A172 (cell line): ENCODE measurements at places on chromosomes 13 and 19. TPM values are rescaled to one million over a fixed set of nuclear protein-coding genes. Genes with fewer than 3 reads are reported as not detected.
A peak's percentile ranks its signal among the peaks of the same experiment; 100 is the strongest.

The FAM216B gene
- not detected in 2 replicates for total RNA-seq

DNA sequence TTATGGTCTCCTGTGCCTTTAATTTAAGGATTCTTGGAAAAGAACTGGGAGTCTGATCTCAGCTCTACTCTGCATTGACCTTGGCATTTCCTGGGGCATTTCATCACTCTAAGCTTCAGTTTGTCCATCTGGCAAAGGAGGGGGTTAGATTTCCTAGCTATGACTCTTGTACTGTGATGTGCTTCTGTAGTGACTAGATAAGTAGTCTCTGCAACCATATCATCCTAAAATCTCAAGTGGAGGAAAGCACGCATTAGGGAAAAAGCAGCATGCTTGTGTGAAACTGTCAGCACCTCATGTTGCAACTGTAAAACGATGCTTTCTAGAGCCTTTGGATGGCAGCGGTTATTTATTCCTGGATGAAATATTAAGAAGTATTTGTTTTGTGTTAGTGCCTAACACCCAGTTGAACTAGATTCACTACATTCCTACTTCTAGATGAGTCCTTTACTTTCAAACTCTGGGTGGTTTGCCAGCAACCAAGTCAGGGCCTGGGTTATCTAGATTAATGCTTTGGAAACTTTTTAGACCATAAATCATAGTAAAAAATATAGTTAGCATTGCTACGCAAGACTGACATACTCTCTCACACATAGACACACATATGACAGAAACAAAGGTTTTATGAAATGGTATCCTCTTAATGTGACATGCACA lies 6.8 kb downstream of the WDFY2 start:
- peak; percentile 75 for DNase-seq

DNA sequence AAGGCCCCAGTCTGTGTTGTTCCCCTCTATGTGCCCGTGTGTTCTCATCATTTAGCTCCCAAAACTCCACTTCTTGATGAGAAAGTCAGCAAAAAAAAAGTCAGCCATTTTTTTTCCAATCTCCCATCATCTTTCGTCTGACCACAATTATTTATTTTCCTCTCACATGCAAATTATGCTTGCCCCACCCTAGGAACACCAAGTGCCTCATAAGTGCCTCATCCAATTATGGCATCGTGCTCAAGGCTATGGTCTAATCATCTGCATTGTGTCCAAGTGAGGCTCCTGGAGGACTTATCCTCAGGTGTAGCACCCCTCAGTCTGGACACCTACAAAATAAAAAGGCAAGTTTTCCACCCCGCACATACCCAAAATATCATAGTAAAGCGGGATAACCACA lies 20.8 kb upstream of the IPO5 start:
- no peak for DNase-seq

DNA sequence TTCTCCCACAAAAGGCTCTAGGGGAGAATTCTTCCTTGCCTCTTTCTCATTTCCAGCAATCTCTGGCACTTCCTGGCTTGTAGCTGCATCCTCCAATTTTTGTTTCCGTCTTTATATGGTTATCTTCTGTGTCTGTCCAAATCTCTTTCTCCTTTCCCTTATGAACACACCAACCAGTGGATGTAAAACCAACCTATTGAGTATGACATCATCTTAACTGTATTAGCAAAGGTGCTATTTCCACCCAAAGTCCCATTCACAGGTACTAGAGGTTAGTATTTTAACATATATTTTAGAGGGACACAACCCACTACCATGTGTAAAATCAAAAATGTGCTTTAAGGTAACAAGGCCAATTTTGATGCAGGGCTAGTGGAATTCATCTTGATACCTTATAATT lies 129.0 kb downstream of the RAP2A start:
- no peak for DNase-seq

The SIGLEC5 gene
- total RNA-seq = not detected in 2 replicates

- no peak for DNase-seq
Measured at GRCh38 chr13:35482527-35482926, 6.0 kb upstream of the MAB21L1 start.

GRCh38 chr19:49165865-49166301 lies 8.3 kb downstream of the TRPM4 start:
- DNase-seq = no peak

The SAMD1 gene
- total RNA-seq = 25.2 and 36.0 TPM in 2 replicates

GRCh38 chr19:4007836-4008539 lies 452 bp downstream of the PIAS4 start:
- no peak for DNase-seq

- DNase-seq = no peak
Measured at GRCh38 chr19:17684256-17684655, 3.9 kb downstream of the UNC13A start.

The ZNF98 gene
- not detected in 2 replicates for total RNA-seq

- no peak for DNase-seq
Measured at GRCh38 chr13:45046445-45046844, 57.1 kb downstream of the GPALPP1 start.

DNA sequence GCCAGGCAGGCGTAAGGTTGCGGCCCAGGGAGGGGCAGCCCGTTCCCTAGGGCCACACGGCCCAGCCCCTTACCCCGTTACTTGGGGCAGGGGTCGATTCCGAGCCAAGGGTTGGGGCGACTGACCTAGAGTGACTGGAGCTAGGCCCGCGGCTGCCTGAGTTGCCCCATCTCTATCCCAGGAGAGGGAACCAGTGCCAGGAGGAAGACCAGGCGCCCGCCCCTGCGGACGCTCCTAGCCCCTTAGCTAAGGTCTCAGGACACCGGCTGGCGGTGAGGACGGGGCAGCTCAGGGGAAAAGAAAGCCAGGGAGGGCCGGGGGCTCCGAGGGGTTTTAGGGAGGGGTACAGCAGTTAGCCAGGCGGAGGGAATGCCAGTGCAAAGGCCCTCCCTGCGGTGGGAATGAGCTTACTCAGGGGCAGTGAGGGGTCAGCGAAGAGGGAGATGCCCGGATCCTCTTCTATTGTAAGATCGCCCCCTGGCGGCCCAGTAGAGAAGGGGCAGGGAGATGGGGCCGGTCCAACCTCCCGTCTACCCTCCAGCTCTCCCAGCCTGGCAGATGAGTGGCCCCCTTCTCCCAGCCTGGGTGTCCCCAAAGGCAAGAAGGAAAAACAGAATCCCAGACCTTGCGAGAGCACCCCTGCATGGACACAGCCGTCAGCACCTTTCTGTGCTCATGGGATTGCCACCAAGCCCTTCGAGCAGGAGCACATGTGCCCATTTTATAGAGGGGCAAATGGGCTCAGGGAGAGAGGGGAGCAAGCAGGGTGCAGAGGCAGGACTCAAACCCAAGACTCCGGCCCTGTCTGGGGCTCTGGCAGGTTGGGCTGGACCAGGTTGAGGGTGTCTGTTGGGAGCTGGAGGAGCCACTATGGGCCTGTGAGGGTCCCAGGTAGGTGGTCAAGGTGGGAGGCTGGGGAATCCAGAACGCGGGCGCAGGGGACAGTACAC lies 16.3 kb downstream of the CILP2 start:
- peak; percentile 27 for DNase-seq

DNA sequence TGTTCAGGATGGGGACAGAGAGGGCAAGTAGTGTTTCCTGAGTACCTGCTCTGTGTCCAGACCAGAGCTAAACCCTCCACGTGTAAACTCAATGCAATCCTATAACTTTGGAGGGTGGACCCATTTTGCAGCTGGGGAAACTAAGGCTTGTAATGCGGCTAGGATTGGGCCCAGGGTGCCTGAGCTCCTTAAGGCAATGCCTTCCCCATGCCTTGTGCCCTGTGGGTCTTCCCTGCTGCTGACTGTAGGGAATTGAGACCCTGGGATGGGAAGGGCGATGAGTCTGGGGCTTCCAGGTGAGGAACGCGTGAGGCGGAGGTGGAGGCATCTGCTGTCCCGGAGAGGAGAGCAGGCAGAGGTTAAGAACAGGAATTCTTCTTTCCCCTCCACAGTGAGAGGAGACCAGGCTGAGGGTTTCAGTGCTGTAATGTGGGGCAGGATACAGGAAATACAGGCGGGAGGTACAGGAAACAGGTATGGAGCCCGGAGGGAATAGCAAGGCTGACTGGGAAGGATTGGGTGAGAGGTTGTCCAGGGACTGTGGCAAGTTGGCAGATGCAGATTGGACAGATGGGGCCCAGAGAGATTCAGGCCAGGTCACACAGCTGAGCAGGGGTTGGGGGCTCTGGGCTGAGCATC lies 19.2 kb downstream of the SLC27A1 start:
- no peak for DNase-seq

The DIRAS1 gene
- 14.9 and 18.3 TPM in 2 replicates for total RNA-seq
